ENCODE measurements at places on chromosomes 2 and 18.

- DNase-seq, result no peak
These were observed 1354.6 kb upstream of the NRXN1 start for GRCh38 chr2:52386433-52387030.

GRCh38 chr2:88517759-88518201, 65.3 kb upstream of the FOXI3 start:
- no peak for DNase-seq

GRCh38 chr18:60755134-60755533, 382.6 kb upstream of the MC4R start:
- DNase-seq, result no peak

- DNase-seq, result no peak
These were observed 37.8 kb downstream of the SLC14A2 start for GRCh38 chr18:45653090-45653489.

DNA sequence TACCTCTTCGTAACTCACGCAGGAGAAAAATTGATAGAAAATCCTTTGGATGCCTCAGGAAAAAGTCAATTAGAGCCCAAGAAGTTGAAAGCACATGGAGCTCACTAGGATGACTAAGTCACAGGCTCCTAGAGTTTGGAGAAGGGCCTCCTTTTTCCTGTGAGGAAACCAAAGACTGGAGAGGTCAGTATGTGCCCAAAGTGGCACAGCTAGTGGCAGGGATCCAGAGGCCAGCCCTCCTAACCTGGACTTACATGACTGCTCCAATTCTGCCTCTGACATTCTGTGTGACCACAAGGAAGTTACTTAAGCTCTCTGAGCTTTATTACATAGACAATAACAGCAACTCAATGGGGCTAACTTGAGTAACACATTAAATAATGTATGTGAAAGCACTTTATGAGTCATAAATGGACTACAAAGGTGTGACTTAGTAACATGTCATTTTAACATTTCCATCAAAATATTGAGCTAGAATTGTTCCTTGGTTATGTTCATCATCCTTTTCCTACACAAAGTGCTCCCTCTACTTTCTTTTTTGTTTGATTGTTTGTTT, 91.6 kb downstream of the DHRS9 start:
- DNase-seq, result no peak
